ENCODE measurements at places on chromosomes 4 and X.

- no peak for DNase-seq
Measured at GRCh38 chr4:128298146-128298758, 10.6 kb upstream of the PGRMC2 start.

GRCh38 chrX:2650865-2651264 is 40.2 kb upstream of the CD99 start:
- DNase-seq = no peak

GRCh38 chr4:183532821-183533220 is 28.0 kb downstream of the ING2 start:
- no peak for DNase-seq

- DNase-seq = no peak
Measured at GRCh38 chr4:6201580-6202091, 1.3 kb upstream of the JAKMIP1 start.

- no peak for DNase-seq
Measured at GRCh38 chr4:156326246-156326645, 372.6 kb upstream of the CTSO start.

DNA sequence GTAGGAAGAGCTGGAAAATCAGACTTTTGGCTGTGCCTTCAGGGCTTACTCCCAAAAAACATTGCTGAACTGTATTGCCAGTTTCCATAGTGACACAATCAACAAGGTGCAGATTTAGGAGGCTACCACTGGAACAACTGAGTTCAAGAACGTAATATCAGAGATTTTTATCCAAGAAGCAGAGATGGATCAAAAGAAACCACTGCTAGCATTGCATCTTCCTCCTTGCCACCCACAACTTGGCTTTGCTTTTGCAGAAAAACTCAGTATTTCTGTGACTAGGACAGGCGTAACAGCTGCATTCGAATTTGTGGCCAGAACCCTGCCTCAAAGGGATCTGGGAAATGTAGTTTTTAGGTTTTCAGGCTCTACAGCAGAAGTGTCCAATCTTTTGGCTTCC is 27.8 kb upstream of the WDFY3 start:
- no peak for DNase-seq

GRCh38 chr4:13208558-13209193 is 275.5 kb downstream of the RAB28 start:
- DNase-seq = no peak

GRCh38 chr4:105714071-105714521 is 5.5 kb downstream of the GSTCD start:
- DNase-seq = no peak

DNA sequence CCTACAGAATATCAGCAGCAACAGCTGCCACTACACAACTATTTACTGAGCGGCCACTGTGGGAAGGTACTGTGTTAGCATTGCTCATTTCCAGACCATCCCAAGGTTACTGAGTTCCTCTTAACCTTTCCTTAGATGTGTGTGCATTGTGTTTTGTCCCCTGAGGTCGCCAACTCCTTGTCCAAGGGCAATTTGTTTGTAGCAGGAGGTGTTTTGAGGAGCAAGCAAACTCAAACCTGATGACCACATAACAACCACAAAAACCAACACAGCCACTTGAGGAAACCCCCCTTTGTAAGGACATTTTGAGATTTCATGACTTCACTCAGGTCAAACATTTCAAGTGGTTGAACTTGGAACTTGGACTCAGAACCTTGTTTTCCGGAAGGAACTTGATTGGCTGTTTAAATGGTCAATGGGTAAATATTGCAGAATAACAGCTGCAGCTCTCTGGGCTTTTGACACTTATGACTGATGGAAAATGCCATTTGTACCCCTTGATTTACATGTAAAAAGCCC is 122.3 kb downstream of the MID1IP1 start:
- no peak for DNase-seq

- no peak for DNase-seq
Measured at GRCh38 chr4:40648742-40649281, 19.1 kb upstream of the RBM47 start.

GRCh38 chr4:105451346-105451745 is 22.5 kb downstream of the PPA2 start:
- DNase-seq = peak; percentile 60

DNA sequence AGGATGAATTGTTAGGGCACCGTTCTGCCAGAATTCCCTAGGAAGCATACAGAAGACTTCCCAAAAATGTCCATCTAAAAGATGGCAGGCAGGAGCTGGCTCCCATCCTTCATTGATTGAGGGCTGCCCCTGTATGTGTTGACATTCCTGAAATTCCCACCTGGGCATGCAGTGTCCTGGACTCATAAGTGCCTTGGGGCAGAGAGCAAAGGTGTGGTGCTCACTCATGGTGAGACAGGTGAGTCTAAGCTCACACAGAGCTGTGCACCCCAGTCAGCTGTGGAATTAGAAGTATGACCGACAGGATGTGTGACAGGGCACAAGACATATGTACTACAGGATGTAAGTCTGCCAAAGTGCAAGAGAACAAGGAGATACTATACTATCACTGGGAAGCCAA is 271.9 kb downstream of the MID1IP1 start:
- no peak for DNase-seq

GRCh38 chr4:109559625-109559982 is 442 bp upstream of the MCUB start:
- no peak for DNase-seq

GRCh38 chrX:17020851-17021821 is 74.7 kb downstream of the REPS2 start:
- no peak for DNase-seq

DNA sequence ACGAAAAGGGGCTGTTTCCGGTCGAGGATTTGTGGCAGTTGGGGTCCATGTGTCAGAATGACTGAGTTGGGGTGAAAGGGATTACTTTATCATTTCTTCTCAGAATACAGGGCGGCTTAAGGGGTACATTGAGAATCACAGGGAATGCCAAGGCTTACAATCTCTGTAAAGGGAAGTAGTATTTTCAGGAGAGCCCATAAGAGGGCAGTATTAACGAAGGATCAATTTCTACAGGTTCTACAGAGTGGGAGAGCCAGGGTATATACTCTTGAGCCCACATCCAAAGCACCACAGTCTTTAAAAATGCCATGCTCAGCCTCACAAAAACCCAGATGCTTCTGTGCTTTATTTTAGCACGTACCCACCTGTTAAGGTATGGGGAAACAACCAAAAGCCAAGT is 67.7 kb upstream of the ZXDA start:
- DNase-seq = no peak

DNA sequence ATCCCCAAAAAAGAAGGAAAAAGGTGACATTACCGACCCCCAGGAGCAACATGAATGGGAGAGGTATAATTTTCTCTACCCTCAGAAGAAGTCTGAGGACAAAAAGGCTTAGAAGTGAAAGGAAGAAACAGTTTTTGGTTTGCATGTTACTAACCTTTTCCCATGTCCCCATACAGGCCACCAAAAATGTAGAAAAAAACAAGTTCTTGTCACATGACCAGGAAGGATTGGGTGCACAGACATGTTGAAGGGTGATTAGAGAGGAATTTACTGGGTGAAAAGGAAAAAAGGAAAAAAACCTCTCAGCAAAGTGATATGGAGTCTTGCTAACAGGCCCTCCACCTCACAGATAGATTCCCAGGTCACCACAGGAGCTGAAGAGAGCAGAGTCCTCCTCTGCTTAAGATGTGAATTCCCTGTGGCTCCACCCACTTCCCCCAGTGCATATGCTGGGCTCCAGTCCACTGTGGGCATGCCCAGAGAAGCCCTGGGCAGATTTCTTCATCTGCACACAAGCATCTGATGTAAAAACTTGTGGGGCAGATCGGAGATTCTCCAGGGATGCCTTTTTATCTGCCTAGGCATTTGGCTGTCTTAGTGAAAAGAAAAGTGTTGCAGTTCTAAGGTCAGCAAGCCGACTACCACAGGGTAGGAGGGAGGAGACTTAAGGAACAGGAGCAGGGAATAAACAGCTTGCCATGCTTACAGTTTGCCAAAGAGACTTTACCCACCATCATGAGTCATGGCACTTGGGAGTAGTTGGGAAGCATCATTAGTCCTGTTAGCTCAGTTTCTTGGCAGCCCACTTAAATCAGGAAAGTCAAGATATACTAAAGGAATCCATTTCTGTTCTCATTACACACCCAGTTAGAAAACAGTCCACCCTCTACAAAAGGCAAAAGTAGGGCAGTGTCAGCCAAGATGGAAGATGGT is 25.0 kb upstream of the PASD1 start:
- DNase-seq = no peak

- no peak for DNase-seq
Measured at GRCh38 chrX:1102786-1103185, 109.7 kb downstream of the CRLF2 start.

DNA sequence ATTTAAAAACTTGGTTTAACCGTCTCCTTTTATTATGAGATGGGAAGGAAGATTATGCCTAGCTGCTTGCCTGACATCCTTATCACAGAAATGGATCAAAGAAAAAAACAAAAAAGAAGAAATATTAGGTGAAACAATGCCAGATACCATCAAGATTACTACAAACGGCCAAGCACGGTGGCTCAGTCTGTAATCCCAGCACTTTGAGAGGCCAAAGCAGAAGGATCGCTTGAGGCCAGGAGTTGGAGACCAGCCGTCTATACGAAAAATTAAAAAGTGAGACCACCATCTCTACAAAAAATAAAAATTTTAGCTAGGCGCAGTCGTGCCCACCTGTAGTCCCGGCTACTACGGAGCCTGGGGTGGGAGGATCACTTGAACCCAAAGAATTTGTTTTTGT is 2.3 kb downstream of the FRYL start:
- no peak for DNase-seq

- DNase-seq = no peak
Measured at GRCh38 chrX:73964579-73964978, 339.4 kb upstream of the ZCCHC13 start.
